ENCODE measurements at places on chromosomes 12 and 14.

DNA sequence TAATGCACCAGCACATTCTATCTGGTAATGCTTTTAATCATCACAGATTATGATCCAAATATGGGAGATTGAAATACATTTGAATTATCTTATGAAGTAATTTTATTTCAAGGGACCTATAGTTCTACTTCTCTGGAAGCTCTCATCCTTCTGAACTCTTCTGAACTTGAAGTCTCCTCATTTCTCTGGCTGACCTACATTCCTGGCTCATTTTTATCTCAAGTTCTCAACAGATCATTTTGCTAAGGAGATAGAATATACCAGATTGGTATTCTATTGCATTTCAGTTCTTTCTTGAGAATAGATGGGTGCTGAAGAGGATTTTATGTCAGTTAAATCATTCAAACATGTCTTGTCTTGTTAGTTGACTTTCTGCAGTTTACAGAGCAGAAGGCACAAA is 7.9 kb downstream of the HMGA2 start:
- no peak for DNase-seq

DNA sequence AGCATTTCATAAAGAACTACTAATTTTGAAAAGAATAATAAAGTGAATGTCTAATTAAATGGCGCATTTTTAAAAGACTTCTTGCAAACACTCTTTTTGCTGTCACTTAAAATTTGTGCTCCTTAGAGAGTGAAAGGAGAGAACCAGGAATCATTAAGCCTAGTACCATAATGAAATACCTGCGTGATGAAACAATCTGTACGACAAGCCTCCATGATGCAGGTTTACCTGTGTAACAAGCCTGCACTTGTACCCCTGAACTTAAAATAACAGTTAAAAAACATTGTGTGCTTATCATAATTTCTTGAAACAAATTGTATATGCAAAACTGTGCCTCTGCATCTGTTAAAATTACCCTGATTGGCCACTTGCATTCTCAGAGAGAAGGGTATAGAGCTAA is 108.1 kb downstream of the MGAT4C start:
- no peak for DNase-seq

GRCh38 chr14:68922201-68922621 is 56.9 kb downstream of the ACTN1 start:
- DNase-seq: no peak

DNA sequence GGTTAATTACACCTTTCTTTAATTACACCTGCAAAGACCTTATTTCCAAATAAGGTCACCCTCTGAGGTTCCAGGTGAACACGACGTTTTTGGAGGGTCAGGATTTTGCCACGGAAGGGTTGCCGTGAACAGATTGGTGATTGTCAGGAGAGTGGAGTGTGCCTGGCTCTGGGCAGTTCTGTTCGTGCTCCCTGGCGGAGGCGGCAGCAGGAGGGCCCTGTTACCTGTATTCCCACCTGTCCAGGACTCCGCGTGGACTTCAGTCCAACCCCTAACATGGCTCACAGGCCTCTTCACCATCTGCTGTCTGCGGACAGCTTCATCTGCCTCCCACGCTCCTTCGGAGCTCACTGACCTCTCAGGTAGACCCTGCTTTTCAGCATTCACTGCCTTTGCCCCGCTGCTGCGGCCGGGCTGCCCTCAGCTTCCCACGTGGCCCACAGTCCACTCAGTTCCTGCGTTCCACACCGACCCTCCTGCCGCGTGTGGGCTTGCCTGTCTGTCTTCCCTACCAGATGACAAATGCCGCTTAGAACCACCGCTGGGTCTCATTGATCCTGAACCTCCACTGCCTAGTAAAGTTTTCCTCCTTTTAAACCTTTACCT is 187.5 kb upstream of the DIO3 start:
- no peak for DNase-seq

GRCh38 chr12:82034769-82035168 is 275.6 kb upstream of the PPFIA2 start:
- DNase-seq: no peak

DNA sequence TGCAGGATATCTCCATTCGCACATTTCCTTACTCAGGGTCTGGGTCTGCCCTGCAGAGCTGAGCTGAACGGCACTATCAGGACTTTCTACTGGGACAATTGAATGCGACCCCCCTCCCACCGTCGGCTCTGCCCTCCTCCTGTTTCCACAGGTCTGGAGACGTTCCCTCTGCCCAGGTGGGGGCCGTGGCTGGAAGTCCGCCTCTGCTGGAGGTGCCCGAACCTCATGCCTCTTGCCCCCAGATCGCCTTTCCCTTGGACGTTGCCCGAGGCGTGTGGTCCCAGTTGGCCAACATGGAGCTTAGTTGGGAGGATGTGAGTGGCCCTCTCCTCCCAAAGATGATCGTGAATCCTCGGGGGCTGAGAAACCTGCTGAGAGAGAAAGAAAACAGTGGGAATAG is 21.2 kb upstream of the KLC1 start:
- DNase-seq: no peak

DNA sequence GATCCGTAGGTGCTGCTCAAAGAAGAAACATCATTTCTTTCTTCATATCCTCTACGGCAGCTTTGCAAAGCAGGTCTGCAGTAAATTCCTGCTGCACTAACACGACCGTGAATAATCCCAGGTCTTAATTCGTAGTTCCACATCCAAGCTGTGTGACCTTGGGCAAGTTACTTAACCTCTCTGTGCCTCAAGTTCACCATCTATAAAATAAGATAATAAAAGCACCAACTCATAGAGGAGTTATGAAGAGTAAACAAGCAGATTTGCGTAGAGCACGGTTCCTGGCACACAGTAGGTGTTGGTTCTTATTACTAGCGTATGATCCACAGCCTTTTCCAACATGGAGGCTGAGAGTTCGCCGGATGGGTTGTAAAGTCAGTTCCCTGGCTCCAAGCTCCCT is 3.6 kb downstream of the NCOR2 start:
- no peak for DNase-seq

- DNase-seq: no peak
Observed at GRCh38 chr14:51095854-51096823, 1.2 kb upstream of the TRIM9 start.

GRCh38 chr14:91997492-91997891 is 42.4 kb downstream of the TRIP11 start:
- DNase-seq: no peak

DNA sequence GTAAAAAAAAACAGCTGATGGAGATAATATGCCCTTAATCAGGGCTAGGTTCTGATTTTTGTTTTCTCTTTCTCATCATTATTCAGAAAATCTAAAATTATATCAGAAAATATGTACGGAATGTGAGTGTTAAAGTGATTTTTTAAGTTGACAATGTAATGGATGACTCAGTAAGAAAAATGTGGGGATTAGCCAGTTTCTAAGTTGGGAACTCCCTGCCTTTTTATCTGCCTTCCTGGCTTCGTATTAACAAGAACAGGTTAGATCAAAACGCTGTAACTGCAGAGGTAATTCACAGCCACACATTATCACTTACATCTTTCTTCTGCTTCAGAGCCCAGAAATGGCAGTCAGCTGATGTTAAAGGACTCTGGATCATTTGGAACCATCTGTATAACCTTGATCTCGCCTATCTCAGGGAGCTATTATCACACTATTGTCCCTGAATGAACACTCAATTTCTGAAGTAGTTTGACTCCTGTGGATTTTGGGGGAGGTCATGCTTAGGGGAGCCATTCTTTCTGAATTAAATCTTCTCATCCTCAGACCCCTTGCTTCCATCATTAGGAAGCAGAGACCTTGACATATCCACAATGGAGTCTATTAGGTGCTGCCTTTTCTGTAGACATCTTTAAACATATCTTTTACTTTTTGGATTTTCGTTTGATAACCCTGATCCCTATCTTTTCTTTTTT is 135.7 kb upstream of the SLC16A7 start:
- no peak for DNase-seq

- no peak for DNase-seq
Observed at GRCh38 chr14:88987516-88987915, 163.1 kb downstream of the TTC8 start.

DNA sequence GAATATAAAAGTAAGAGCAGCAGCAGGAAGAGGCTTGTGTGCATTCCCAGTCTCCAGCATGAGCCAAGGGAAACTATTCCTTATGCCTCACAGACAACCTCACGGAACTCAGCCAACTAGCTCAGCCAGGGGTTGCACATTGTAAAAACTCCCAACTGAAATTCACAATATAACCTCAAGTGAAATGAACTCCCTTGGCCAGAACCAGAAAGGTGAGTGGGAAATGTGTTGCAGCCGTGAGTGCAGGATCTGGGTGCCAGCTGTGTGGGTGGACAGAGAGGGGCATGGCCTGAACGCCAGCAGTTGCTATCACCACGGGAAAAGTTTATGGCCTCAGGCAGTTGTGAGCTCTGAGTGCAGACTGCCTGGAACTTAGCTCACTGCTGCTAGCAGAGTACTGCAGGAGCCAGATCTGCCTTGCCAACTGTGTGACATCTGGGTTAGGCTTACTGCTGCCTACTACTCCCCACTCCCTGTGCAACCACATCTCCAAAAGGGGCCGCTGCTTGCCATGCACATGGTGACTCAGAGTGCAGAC is 2.3 kb upstream of the CLEC1A start:
- no peak for DNase-seq

GRCh38 chr12:52221912-52222457 is 11.1 kb upstream of the KRT7 start:
- no peak for DNase-seq

- DNase-seq: no peak
Observed at GRCh38 chr12:46908236-46908935, 82.6 kb upstream of the SLC38A4 start.

DNA sequence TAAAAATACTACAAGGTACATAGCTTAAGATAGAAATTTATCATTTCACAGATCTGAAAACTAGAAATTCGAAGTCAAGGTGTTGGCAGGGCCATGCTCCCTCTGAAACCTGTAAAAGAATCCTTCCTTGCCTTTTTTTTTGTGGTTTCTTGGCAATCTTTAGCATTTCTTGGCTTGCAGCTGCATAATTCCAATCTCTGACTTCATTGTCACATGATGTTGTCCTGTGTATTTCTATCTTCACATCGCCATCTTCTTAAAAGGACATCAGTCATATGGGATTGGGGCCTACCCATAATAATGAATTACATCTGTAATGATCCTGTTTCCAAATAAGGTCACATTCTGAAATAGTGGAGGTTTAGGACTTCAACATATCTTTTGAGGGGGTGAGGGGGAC is 250.4 kb downstream of the TMTC2 start:
- DNase-seq: no peak

All from naive B cell (primary cell).